T-helper 22 cell (primary cell): ENCODE measurements at places on chromosomes 4 and X.

DNA sequence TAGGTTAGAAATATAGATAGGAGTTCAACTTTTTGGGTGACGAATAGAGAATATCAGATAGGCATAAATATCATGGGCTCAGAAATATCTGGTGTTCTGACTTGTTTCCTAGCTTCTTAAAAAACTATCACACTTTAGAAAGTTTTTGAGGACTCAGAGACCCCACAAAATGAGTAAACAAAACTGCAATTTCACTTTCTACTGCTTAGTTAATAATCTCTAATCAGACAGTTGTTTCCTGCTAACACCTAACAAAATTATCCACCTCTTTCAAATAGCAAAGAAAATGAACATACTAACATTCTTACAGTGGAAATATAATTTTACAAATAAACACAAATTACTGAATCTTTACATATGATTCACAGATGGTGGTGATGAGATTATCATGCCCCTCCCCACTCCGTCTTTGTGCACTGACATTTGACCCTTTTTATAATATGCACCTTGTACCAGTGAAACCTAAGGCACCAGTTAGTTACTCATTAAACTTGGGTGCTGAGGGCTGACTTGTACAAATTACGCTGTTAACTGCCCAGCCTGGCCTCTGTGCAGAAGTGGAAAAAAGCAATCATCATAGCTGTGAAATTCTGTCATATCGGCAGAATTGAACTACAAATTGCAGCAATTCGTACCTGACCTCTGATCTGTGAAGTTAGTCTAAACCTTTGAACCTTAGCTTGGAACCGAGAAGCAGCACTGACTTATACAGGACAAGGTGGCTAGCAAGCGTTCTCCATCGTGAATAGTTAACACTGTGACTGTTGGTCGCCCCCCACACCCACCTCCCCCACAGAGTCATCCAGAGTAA is 138.7 kb downstream of the CHRNA9 start:
- no peak for DNase-seq

- DNase-seq, result no peak
Observed at GRCh38 chrX:109511113-109511512, 25.5 kb upstream of the NXT2 start.

DNA sequence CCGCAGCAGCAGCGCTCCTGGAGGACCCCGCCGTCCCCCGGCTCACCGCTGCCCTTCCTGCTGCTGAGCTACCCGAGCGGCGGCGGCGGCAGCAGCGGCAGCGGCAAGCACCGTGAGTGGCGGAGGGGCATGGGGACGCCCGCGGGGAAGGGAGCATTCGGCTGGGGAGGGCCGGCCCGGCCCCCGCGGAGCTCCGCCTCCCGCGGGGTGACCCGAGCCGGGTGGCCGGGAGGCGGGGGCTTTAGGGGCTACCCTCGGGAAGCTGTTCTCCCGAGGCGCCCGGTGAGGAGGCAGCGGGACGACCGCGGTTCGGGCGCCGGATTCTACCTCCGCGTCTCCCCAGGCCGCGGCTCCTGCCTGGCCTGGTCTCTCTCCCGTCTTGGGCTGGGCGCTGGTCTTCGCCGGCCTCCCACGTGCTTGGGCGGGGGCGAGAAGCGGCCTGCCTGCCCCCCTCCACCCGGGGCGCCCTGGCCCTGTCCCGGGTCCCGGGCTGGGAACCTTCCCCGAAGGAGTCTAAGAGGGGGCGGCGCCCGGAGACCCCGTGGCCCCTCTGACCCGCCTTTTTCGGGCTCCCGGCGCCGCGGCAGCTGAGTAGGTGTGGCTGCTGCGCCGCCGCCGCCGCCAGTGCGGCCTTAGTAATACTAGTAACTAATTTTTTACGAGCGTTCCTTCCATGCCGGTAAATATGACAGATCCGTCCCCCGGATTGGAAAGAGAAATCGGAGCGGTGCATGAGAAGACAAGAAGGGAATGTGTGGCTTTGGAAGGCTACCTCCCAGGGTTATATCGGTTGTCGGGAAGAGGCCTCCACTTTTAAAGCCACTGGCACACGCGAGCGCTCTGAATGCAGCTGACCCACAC is 16.4 kb upstream of the RUFY3 start:
- DNase-seq, result peak; percentile 66

- no peak for DNase-seq
Observed at GRCh38 chr4:27182211-27182610, 321.6 kb downstream of the STIM2 start.

DNA sequence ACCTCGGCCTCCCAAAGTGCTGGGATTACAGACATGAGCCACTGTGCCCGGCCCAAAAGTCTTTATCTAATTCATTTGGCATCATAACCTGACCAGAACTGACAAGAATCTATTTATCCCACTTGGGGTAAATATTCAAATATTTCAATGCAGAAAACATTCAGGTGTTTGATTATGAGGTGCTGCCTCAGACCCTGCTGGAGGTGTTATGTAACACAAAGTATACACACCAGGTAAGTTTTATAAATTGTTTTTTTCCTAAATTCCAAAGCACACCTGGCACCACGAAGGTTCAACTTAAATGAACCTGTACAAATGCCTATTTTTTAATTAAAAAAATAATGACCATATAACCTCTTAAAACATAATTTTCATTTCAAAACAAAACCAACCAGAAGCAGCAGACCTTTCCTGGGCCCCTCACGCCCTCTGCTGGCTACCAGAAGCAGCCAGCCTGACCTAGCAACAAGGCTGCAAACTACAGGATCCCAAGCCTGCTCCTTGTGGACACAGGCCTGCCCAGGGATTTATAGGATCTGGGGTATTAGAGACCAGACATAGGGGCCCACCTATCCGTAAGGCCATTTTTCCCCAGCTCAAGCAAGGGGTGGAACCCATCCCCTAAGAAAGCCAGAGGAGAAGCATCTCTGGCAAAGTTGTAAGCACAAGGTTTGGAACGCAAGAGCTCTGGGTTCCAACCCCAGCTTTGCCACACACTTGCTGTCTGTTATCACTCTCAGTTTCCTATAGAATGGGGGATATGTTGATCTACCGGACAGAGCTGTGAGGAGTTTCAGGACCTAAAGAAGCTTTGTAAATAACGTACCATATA is 11.7 kb downstream of the OTUD5 start:
- peak; percentile 30 for DNase-seq

GRCh38 chrX:136464589-136464988 is 23.2 kb upstream of the BRS3 start:
- no peak for DNase-seq

DNA sequence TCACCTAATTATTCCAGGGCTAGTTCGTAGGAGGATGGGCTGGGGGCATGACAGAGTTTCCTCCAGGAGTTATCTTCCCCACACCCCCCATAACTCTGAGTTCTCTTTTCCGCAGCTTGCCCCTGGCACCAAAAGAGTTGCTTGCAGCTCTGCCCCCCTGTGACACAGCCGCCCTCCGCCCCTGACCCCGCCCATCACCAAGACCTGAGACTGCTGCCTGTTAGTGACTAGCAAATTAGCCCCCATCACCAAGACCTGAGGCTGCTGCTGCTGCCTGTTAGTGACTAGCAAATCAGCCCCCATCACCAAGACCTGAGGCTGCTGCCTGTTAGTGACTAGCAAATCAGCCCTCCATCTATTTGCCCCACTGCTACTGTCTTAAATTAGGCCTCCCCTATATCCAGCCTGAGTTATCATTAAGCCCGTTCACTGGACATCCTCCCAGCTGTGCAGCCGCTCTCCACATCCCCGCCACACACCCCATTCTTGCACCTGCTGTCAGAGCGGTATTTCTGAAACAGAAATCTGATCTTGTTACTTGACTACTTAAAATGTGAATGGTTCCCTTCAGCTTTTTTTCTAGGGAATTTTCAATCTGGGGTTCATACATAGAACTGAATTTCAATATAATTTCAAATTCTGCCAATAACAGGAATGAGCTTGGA is 1.5 kb upstream of the PAPSS1 start:
- DNase-seq, result peak; percentile 25

- no peak for DNase-seq
Observed at GRCh38 chr4:15786743-15787142, 8.6 kb downstream of the CD38 start.

GRCh38 chrX:6002056-6002455 is 226.6 kb downstream of the NLGN4X start:
- DNase-seq, result no peak

- no peak for DNase-seq
Observed at GRCh38 chr4:5933996-5934831, 41.3 kb upstream of the CRMP1 start.

- DNase-seq, result no peak
Observed at GRCh38 chr4:153655928-153656327, 28.2 kb upstream of the TLR2 start.

DNA sequence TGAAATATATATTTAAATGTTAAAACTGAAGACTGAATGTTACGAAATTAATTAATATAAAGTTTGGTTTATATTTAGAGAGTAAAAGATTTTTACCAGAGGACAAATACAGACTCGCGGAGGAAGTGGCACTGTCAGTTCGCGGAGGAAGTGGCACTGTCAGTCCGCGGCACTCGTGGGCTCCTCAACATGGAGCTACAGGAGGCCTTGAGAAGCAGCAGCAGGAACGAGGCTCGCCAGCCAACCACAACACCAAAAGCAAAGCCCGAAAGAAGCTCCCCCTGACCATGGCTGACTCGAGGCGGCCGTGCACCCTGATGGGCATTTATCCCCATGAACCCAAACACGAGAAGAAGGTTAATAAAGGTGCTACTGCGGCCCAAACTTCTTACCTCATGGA is 125.3 kb upstream of the PABPC4L start:
- no peak for DNase-seq

- DNase-seq, result no peak
Observed at GRCh38 chr4:137601934-137602333, 69.6 kb upstream of the PCDH18 start.

GRCh38 chr4:61202638-61203435 is 2.7 kb downstream of the ADGRL3 start:
- no peak for DNase-seq

- no peak for DNase-seq
Observed at GRCh38 chr4:128107766-128108165, 46.7 kb downstream of the LARP1B start.

DNA sequence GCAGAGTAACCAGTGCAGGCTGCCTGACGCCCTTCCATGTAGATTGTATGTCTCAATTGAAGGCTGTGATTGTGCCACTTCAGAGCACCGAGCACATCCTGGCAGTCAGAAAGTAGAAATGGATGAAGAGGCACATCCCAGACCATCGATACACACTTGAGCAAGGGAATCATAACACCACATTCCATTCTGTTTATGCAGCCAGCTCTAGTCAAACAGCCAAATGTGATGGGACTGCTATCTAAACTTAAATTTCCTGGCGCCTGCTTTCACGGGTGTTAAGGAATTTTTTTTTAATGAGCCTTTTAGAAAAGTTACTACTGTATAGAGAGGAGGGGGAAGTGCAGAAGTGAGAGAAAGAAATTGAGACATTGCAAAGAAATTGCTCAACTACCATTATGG is 84.4 kb downstream of the PPARGC1A start:
- no peak for DNase-seq

DNA sequence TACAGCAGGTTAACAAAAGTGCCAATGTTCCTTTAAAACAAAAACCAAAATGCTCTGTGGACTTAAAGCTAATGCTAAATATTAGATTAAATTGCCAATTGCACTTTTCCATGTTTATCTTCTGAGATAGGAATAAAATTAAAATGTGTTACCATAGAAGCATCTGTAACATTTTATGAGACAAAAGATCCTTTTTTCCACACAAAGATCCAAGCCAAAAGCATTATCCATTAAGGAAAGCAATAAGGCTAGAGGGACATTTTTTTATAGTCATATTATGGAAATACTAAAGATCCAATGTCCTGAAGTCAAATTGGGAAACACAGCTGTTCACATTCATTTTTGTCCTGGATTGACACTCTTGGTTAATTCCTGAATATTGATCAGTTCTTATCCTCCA is 73.6 kb downstream of the PALLD start:
- no peak for DNase-seq

DNA sequence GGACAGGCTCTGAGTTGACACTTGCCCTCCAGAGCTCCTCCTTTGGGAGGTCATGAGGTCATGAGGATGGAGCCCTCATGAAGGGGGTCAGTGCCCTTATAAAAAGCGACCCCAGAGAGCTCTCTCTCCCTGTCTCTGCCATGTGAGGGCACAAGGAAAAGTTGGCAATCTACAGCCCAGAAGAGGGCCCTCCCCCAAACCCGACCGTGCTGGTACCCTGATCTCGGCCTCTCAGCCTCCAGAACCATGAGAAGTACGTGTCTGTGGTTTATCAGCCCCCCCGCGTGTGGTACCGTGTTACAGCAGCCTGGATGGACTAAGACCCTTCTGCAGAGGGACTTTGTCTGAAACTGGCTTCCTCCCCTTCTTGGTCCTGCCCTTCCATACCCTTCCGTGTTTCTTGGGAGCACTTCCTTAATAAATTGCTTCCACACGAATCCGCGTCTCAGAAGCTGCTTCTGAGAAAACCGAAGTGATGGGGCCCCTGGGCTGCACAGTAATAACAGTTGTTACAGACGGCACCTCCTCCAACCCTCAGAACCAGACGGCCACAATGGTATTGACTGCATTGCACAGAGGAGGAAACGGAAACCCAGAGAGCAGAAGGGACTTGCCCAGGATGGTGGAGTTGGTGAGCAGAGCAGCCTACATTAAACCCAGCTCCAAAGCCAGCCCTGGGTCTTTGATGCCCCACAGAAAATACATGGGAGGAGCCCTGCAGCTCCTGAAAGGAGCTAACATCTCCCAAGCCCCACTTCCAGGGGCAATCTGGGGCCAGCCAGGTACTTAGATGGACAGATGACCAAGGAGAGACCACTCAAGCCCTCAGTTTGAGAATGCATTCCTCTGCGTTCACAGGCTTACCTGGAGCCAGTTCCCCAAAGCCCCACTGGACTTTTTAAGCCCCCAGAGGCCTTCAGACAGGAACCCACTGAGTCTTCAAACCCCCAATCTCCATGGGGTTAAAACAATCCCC is 242.7 kb downstream of the BCOR start:
- peak; percentile 82 for DNase-seq

GRCh38 chr4:108303488-108304177 is 134.9 kb upstream of the LEF1 start:
- DNase-seq, result no peak

GRCh38 chr4:159191989-159192388 is 89.1 kb downstream of the RAPGEF2 start:
- DNase-seq, result no peak

DNA sequence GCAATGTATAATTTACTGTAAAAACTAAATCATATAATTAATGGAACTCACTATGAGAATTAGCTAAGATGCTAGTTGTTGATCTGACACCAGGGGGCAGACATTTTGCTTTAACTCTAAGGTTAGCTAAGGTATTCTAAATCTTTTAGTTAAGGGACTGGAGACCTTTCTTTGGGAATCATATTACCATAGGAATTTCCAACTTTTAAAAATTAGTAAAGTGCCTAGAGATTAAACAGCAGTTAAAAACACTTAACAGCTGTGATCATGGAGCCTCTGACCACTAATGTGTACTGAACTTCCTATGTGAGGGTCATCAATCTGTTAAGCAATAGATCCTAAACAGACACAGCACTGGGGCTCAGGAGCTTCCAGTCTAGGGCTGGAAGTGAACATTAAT is 226.6 kb downstream of the NSUN7 start:
- DNase-seq, result no peak
